Right atrium auricular region (tissue), 2 donors: ENCODE measurements at places on chromosomes 1 and 21.

GRCh38 chr1:177287994-177288393 lies 117.2 kb downstream of the BRINP2 start:
- no peak for DNase-seq

GRCh38 chr1:4064150-4064889 lies 164.2 kb upstream of the C1orf174 start:
- no peak for DNase-seq

DNA sequence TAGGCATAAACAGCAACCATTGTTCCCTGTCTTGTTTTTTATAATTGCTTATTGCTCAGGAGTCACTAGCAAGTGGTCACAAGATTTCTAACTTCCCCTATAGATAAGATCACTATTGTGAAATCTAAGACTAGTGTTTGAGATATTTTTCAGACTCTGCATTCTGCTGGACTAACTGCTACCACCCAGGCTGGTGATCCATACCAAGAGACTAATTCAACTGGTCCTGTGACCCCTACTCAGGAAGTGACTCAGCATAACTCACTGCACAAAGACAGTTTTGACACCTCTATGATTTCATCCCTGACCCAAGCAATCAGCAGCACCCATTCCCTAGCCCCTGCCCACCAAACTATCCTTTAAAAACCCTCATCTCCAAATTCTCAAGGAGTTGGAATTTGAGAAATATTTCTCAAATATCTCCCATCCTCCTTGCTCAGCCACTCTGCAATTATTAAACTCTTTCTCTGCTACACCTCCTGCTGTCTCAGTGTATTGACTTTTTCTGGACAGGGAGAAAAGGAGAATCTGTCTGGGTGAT lies 52.7 kb downstream of the TRIM33 start:
- no peak for DNase-seq

- DNase-seq = no peak
Observed at GRCh38 chr1:86798608-86799291, 94.4 kb downstream of the SH3GLB1 start.

DNA sequence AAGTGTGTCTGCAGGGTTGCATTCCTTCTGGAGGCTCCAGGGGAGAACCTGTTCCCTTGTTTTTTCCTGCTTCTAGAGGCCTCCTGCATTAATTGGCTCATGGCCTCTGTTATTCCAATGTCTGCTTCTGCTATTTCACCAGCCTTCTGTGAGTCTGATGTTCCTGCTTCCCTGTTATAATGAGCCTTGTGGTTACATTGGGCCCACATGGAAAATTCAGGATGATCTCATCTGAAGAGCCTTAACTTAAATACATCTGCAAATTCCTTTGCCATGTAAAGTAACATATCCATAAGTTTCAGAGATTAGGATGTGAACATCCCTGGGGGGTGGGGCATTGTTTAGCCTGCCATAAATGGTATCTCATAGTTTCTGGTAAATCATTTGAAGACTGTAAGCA lies 181.1 kb downstream of the RWDD3 start:
- no peak for DNase-seq

GRCh38 chr1:225928186-225929175 lies 4.4 kb upstream of the PYCR2 start:
- DNase-seq = no peak

- no peak for DNase-seq
Observed at GRCh38 chr1:54679706-54680105, 36.0 kb upstream of the TTC4 start.

DNA sequence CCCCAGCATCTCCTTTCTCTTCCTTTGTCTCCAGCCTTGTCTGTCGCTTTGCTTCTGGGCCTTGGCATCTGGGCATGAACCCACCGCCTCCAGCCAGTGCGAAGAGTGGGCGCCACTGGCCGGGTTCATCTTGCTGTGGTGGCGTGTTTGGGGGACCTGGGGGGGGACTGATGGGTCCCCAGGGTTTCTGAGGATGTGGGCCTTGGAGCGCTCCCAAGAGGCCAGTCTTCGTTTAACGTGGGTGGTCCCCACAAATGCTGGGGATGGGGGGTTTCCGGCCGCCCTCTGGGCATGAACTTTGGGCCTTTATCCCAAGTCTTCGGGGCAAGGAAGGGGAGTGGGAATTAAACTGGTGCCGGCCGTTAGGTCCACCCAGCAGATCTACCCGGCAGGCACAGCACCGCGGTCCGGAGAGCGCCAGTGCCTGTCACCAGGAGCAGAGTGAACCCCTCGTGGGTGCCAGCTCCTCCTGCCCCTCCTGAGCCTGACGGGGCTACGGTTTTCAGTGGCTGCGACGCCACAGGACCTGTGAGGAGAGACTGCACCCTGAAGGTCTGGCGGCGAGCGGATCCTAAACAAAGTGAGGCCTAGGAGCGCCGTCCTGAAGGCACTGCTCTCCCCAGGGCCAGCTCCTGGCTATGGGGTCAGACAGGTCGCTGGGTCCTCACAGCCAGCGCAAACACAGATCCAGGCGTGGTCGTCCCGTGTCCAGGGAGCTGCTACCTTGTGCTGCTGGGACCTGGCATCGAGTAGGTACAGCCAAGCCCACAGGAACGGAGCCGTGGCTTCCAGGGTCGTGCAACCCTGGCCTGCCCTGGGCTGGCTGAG lies 12.1 kb upstream of the C1orf174 start:
- no peak for DNase-seq

DNA sequence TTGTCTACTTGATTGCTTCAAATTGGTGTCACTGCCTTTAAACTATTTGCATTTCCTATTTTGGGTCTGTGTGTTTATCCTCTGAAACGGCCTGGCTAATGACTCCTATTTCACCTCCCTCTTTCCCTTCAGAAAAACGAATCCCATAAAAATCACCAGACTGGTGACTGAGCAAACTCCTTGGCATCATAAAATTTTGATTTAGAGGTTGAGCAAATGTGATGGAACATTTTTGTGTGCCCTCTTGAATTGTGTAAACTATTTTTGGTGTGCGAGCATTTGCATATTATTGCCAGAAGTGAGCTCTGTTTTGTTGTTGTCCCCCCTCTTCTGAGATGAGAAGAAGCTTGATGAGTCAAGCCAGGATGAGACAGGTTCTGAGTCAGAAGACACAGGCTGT lies 316.1 kb downstream of the AJAP1 start:
- DNase-seq = no peak

DNA sequence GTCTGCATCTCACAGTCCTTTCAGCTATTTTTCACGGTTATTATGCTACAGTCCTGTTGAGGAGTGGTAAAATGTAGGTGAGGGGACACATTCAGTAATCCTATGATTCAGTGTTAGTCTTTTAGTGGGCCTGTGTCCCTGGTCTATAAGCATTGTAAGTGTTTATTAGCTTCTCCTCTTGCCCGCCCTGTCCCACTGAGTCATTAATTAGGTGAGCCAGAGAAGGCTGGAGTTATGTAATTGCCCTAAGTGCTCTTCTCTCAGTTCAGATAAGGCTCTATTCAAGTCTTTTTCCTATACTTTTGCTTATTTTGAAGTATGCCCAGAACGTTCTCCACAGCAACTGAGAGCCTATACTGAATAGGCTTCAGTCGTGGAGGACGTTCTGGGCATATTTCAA lies 76.3 kb upstream of the ZRANB2 start:
- DNase-seq = no peak

- DNase-seq = no peak
Observed at GRCh38 chr1:151802372-151802771, 2.8 kb downstream of the LINGO4 start.

DNA sequence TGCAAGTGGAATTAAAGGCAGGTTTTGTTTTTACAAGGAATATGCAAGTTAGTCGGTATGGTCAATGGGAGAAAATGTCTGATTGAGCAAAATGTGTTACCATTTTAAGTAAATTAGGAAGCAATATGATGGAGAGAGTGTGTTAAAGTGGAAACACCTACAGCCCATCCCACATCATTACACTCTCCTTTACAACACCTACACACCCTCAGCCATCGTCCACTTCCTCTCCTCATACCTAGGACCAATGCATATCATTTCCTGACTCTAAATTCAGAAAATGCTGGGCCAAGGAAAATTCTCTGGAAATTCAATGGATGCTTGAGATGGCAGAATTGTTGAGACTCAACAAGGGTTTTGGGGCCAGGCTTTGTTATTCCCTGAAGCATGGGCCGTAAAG lies 16.4 kb upstream of the CCDC190 start:
- DNase-seq = no peak

DNA sequence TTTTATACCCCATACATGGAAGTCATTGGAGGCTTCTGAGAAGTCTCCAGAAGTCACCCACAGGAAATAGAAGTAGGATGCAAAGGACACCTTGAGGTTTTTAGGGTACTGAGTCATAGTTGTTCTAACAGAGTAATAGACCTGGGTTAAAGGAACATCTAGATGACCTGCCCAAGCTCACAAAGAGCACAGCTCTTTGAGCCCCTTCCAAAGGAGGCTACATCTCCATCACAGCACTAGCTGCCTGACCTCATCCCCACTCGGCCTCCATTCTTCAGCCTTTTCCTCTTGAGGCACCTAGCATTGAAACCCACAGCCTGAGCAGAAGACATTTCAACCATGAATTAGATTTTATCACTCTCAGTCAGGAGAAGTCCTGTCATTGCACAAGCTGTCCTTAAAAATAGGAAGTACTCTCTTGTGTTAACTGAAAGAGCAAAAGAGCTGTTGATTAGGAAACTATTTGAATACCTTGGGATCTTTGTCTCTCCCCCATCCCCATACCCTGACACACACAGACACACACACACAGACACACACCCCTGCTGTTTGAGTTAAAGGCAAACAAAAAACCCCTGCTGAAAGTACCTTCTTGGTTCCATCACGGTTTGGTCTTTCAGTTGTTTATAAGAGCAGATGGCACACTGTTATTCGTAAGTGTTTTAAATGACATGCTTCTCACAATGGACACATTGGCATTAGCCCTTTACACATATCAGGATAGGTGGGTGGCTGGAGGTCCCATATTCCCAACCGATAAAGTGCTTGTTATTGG lies 22.2 kb downstream of the MKNK1 start:
- DNase-seq = no peak

DNA sequence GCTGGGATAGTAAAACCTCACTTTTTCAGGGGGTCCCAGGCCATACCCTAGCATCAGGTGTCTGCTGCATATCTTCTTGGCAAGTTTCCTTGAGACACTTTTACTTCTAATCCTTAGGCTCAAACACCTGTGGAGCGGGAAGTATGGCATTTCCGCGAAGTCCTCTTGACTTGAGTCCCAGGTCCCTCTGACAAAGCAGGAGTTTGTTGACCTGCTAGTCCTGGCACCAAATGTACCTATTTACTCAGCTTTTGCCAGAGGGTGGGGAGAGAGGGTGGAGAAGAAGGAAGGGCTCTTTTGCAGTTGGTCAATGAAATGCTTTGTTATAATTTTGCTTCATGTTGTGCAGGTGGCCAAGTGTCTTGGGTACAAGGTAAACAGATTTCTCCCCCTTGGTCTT lies 59.7 kb downstream of the CLIC6 start:
- DNase-seq = no peak

GRCh38 chr1:42209526-42210251 lies 45.1 kb upstream of the GUCA2A start:
- DNase-seq = no peak

- no peak for DNase-seq
Observed at GRCh38 chr1:201383647-201384405, 6.3 kb upstream of the TNNT2 start.

DNA sequence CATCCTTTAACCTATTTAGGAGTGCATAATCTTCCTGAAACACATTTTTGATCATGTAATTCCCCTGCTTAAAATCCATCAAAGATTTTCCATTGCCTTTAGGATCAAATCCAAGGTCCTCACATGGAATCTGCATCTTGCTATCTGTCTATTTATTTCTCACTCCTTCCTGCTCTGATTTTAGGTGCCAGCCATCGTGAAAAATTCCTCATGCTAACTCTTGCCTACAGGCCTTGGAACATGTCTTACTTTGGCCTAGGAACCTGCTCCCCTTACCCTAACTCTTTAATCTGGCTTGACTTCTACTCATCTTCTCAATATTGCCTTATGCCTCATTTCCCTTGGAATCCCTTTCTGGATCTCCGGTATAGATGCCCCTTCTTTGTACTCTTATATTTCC lies 1074.3 kb downstream of the TTLL7 start:
- no peak for DNase-seq

GRCh38 chr1:113780374-113781146 lies 21.3 kb upstream of the PHTF1 start:
- DNase-seq = no peak

- peak; percentile 65 for DNase-seq
Observed at GRCh38 chr1:232805269-232806185, at the start of gene MAP10. MAP10 (plus strand) TSS chr1:232805416; CDS start chr1:232805450, 34 bp downstream.

GRCh38 chr1:159854116-159854692 lies 8.3 kb downstream of the VSIG8 start:
- peak; percentile 86 for DNase-seq

- no peak for DNase-seq
Observed at GRCh38 chr1:116981521-116982037, 20.0 kb upstream of the CD101 start.

DNA sequence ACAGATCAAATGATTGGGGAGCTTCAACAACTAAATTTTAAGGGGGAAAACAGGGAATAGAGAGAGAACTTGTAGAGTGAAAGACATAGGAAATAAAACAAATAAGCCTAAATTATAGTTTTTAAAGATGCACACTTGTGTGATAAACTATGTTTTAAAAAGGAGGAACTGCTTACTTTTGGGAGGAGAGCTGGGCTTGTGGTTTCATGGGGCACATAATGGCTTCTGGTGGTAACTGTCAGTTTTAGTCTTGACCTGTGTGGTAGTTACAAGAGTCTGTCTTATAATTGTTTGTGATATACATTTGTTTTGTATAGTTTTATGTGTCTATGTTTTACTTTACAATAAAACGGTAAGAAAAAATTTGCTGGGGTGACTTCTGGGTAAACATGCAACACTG lies 165.3 kb downstream of the COL24A1 start:
- DNase-seq = no peak

- no peak for DNase-seq
Observed at GRCh38 chr1:210565306-210565705, 236.6 kb downstream of the HHAT start.

- no peak for DNase-seq
Observed at GRCh38 chr21:14617040-14617393, 70.9 kb upstream of the SAMSN1 start.

DNA sequence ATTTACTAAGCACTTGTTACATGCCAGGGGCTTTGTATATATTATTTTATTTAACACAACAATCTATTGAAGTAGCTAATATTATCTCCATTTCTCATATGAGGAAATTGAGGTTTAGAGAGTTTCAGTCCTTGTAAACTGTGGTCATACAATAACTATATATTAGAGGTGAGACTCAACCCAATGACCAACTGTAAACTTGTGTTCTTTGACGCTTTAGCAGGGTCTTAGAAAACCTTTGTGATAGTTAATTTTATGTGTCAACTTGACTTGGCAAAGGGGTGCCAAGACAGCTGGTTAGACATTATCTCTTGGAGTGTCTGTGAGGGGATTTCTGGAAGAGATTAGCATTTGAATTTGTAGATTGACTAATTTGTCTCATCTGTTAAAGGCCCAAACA lies 252.4 kb upstream of the B3GALT2 start:
- no peak for DNase-seq

- no peak for DNase-seq
Observed at GRCh38 chr1:89085781-89086180, 20.8 kb upstream of the GBP1 start.

- DNase-seq = peak; percentile 68
Observed at GRCh38 chr1:111736548-111737215, 2.5 kb downstream of the INKA2 start.
